Stimulated activated naive CD8-positive, alpha-beta T cell treated with anti-CD3 and anti-CD28 coated beads, Interleukin-15, Interleukin-2, amounts not matched to agents 100 U/mL and 50 U/mL, for 24 hours (primary cell): ENCODE measurements at places on chromosomes 1 and 21.

DNA sequence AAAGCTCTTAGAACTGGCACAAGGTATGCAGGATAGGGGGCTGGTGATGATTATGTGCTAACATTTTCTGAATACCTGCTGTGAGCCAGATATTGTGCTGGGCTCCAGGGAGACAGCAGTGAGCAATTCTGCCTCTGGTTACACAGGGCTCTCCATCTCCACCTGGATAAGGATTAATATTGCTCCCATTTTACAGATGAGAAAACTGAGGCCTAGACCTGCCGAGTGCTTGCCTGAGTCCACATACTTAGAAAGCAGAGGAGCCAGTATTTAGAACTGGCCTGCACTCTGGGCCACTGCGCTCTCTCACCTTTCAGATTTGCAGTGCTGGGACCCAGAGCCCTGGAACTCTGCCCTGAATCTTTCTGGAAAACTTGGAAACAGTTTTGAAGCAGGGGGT, 167.2 kb upstream of the KLHDC7A start:
- no peak for DNase-seq

GRCh38 chr1:44220001-44220751, 6.9 kb downstream of the DMAP1 start:
- no peak for DNase-seq

DNA sequence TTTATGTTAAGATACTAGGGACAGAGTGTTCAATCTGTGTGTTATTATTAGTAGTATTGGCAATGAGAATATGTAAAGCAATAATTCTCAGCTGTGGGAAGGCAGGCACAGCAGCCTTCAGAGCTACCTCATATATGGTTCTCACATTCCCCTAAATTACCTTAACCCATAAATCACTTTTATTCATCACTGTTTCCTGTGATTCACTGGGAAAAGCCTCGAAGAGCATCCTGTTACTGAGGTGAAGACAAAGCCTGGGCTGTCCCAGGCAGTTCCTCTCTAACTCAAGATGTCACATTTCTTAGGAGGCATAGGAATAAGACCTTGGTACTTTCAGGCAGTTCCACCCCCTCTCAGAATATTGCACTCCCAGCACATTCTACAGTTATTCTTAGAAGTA, 965.7 kb downstream of the NCAM2 start:
- DNase-seq = no peak

- DNase-seq = no peak
Measured at GRCh38 chr1:78586572-78586971, 33.7 kb upstream of the IFI44L start.

DNA sequence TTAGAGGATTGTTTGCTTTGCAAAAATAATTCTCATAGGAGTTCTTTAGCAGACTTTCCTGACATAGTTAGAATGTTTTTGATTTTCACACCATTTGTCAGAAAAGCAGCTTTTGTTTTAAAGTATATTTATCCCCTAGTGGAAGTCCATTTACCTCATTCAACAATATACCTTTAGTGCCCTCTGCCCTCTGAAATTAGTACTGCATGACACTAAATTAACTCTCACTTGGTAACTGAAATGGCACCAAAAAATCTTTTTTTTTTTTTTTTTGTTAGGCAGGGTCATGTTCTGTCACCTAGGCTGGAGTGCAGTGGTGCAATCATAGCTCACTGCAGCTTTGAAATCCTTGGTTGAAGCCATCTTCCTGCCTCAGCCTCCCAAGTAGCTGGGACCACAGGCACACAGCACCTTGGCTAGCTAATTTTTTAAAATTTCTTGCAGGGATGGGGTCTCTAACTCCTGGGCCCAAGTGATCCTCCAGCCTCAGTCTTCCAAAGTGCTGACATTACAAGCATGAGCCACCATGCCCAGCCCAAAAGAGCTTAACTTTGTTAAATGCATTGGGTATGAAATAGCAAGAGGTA, 13.6 kb downstream of the LRRC42 start:
- no peak for DNase-seq

DNA sequence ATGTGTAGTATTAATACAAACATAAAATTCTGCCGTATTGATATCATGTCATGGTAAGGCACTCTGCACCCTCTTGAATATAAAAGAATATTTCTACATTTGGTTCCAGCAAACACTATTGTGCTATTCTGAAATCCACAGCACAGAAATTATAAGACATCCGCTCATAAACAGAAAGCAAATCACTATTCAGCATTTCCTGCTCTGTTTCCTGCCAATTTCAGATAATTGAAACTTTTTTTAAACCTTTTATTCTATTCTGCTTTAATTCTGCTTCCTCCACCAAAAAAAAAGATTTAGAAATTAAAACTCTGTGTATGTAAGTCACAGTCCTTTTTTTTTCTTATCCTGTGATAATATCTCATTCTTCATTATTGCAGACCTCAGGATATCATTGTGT, 39.6 kb upstream of the PLEKHO1 start:
- no peak for DNase-seq

- no peak for DNase-seq
Measured at GRCh38 chr21:41827951-41828883, 50.9 kb downstream of the PRDM15 start.

GRCh38 chr21:43894206-43894577, 29.2 kb downstream of the AGPAT3 start:
- DNase-seq = no peak

GRCh38 chr1:223209992-223210787, 67.1 kb upstream of the TLR5 start:
- no peak for DNase-seq

DNA sequence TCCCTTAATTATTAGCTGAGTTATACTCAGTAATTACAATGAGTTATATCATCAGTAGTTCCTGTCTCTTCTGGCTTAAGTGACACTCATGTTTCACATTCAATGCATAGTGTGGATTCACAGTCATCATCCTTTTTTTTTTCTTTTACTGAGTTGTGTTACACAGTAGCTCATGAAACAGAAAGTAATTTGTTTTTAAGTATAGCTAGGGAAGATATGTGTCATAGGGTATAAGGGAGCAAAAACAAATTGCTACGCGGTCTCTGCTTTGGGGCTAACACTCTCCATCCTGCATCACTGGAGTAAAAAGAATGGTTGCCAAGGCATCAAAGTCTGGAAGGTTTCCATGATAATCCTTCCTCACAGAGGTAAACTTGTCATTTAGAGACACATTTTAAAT, 971.7 kb upstream of the NCAM2 start:
- no peak for DNase-seq
